Kidney (tissue), 22 donors: ENCODE measurements at places on chromosomes 2 and 18. TPM values are rescaled to one million over a fixed set of nuclear protein-coding genes. Genes with fewer than 3 reads are reported as not detected.

DNA sequence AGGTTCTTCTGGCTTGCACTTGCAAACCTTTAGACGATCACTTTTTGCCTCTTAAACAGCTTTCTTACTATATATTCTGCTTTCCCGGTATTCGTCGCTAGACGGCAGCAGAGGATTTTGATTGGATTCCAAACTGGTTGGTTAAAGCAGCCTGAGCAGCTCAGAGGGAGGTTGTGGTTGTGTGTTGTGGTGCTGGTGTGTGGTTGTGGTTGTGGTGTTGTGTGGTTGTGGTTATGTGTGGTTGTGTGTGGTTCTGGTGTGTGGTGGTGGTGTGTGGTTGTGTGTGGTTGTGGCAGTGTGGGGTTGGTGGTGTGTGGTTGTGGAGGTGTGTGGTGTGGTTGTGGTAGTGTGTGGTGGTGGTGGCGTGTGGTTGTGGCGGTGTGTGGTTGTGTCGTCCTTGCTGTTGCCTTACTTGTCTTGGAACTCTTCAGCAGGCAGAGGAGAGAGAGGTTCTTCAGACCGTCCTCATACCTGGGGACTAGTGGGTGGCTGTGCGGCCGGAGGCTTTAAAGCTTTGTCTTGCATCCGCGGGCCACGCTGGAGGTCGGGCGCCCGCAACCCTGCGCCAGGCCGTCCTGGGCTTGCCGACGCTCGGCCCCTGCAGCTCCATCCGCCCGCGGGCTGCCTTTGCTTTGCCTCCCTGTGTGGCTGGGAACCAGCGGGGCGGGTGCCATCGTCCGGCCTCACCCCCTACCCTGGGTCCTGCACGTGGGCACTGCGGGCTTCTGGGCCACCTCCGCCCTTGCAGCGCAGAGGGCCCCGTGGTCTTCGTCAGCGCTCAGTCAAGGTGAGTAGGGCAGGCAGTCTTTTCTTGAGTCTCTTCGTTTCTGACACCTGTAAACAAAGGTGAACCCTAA, 190.8 kb downstream of the ARHGAP28 start:
- peak; percentile 88 for DNase-seq

DNA sequence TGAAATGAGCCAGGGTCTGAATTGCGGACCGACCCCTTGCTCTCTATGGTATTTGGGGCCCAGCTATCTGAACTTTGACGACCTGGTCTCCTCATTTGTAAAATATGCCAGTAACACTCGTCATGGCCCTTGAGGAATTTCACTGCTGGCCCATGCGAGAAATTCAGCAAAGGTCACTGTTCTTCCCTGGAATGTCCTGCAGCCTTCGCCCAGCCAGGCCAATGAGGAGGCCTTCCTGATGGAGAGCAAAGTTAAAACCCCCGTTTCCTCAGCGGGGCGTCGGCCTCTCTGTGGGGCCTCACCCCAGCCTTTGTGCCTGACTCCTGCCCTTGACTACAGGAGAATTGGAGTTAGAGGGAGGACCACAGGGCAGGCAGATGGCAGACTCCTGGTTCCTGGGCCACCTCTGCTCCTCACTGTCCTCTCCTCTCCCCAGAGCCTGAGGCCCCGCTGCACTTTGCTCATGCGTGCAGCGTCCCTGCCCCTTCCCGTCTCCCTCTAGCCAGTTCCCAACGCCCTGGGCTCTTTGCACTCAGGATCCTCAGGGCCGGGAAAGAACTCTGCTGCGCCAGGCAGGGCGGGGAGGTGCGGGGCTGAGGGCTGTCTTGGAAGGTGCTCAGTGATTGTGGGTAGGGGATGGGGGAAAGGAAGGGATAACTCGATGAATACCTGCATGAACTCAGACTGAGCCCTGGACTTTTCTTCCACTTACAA, 257.0 kb upstream of the RAB6C start:
- DNase-seq: peak; percentile 35

GRCh38 chr2:158825021-158825420, 29.9 kb downstream of the DAPL1 start:
- no peak for DNase-seq

Gene DSG3
- not detected for total RNA-seq

- no peak for DNase-seq
These were observed 156.6 kb upstream of the ETAA1 start for GRCh38 chr2:67240507-67240906.

DNA sequence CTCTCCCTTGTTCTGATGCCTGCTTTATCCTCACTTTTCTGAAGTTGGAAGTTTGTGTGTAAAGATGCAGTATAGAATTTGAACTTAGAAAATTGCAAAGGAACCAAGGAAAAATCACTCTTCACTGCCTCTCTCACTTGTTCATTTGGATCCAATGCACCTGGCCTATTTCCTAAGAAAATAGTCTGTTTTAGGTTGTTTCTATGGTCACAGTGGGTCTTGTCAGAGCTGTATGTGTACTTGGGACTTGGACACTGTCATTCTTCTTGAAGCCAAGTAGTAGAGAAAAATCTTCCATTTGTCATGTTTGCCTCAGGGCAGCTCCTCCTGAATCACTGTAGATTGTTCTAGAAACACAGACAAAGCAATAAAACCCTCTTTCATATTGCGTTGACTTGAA, 80.3 kb upstream of the SESTD1 start:
- no peak for DNase-seq

Gene LYG2
- total RNA-seq: not detected
